Airway epithelial cell (primary cell): ENCODE measurements at places on chromosomes 3 and 15. TPM values are rescaled to one million over a fixed set of nuclear protein-coding genes. Genes with fewer than 3 reads are reported as not detected.

Gene SLC28A1
- total RNA-seq, result not detected in 2 replicates

Gene GATA2
- total RNA-seq, result not detected in 2 replicates

Gene RPL14
- 541 and 569 TPM in 2 replicates for total RNA-seq

Gene GP9
- total RNA-seq, result not detected in 2 replicates

Gene DCUN1D1
- total RNA-seq, result 17.5 and 20.5 TPM in 2 replicates

Gene TRIM42
- total RNA-seq, result not detected in 2 replicates

Gene CHST2
- 3.5 and 3.9 TPM in 2 replicates for total RNA-seq

Gene OCA2
- 0.63 and 0.88 TPM in 2 replicates for total RNA-seq

Gene TMOD3
- 36.8 and 53.0 TPM in 2 replicates for total RNA-seq

Gene ARNT2
- 0.78 and 1.0 TPM in 2 replicates for total RNA-seq

Gene CLDN1
- total RNA-seq, result 43.1 and 60.4 TPM in 2 replicates

Gene XCR1
- 0.07 TPM in 1 of 2 replicates, not detected in the other for total RNA-seq

Gene UACA
- total RNA-seq, result 7.1 and 10.8 TPM in 2 replicates

Gene PLCB2
- total RNA-seq, result 0.28 and 1.4 TPM in 2 replicates

Gene FEZF2
- not detected in 2 replicates for total RNA-seq

Gene CCDC33
- not detected in 2 replicates for total RNA-seq

Gene ZNF609
- 10.6 and 13.8 TPM in 2 replicates for total RNA-seq

Gene AKAP13
- 28.8 and 42.0 TPM in 2 replicates for total RNA-seq

Gene GAP43
- total RNA-seq, result not detected in 2 replicates

Gene ZNF502
- 1.7 and 2.9 TPM in 2 replicates for total RNA-seq

Gene IQCF6
- total RNA-seq, result not detected in 2 replicates

Gene EFCAB12
- total RNA-seq, result 0.07 TPM in 1 of 2 replicates, not detected in the other

Gene TMOD2
- total RNA-seq, result 2.7 and 4.4 TPM in 2 replicates

Gene AP3B2
- total RNA-seq, result 1.1 TPM in 1 of 2 replicates, not detected in the other

Gene RAB43
- 10.5 and 15.4 TPM in 2 replicates for total RNA-seq

Gene CHRFAM7A
- total RNA-seq, result 0.23 and 1.1 TPM in 2 replicates

Gene ACTL6A
- 67.7 and 111 TPM in 2 replicates for total RNA-seq

Gene GOLGA6B
- not detected in 2 replicates for total RNA-seq

Gene KBTBD12
- total RNA-seq, result not detected in 2 replicates

Gene PRC1
- 99.7 and 110 TPM in 2 replicates for total RNA-seq

Gene DNASE1L3
- total RNA-seq, result 0.21 TPM in 1 of 2 replicates, not detected in the other

Gene RHOV
- 52.2 and 61.1 TPM in 2 replicates for total RNA-seq

Gene STX19
- total RNA-seq, result 0.74 and 2.0 TPM in 2 replicates

Gene STRIT1
- not detected in 2 replicates for total RNA-seq

Gene ECE2
- total RNA-seq, result not detected in 2 replicates

Gene MESP2
- 0.37 and 0.42 TPM in 2 replicates for total RNA-seq

Gene BNC1
- 47.4 and 74.7 TPM in 2 replicates for total RNA-seq

Gene ASB14
- not detected in 2 replicates for total RNA-seq

Gene MCF2L2
- 0.05 and 0.28 TPM in 2 replicates for total RNA-seq

Gene FAM43A
- 2.6 and 4.1 TPM in 2 replicates for total RNA-seq

Gene IQCB1
- total RNA-seq, result 7.9 and 12.9 TPM in 2 replicates

Gene APPL1
- 19.0 and 27.2 TPM in 2 replicates for total RNA-seq

Gene TNIK
- total RNA-seq, result 0.78 and 2.4 TPM in 2 replicates
